NCI-H1930 (cell line): ENCODE measurements at places on chromosomes 2 and 18.

- DNase-seq, result no peak
Measured at GRCh38 chr2:123002660-123003248, 1022.3 kb upstream of the CNTNAP5 start.

GRCh38 chr2:73031725-73032701 is 39.5 kb downstream of the SFXN5 start:
- DNase-seq, result no peak

DNA sequence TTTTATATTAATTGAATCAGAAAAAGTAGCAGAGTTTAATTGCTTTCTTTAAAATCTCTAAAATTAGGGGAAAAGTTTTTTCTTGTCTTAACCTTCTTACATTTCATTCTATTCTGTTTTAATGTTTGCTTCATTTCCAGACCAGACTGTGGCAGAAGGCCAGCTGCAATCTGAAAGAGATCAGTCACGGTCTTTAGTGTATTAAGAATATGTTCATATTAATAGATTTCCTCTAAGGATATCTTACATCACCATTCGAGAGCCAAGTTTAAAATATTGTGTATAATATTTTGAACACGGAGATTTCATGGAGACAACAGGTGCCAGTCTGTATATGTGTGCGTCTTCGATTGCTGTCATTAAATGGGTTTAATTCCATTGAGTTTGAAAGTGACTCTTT is 230.9 kb upstream of the ZSWIM2 start:
- no peak for DNase-seq

- DNase-seq, result no peak
Measured at GRCh38 chr2:7363906-7364305, 446.7 kb downstream of the RNF144A start.

DNA sequence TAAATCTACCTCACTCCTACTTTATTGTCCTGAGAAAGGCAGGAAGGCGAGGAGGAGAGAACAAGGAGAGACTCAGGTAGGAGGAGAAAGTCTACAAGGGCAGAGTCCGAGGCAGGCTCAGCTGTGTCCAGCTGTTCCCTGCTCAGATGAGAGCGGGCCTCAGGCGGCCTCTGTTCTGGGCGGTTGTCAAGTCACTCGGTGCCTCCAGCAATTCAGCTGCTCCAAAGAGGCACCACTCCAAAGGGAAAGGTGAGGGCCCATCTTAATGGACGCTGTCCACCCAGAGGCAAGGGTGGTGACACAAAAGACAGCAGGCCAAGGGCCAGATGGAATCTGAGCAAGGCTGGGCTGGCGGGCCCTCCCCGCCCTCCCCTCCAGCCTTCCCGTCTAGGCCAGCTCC is 101.4 kb upstream of the EPAS1 start:
- no peak for DNase-seq

GRCh38 chr18:8661754-8662559 is 43.4 kb upstream of the MTCL1 start:
- peak; percentile 73 for DNase-seq

DNA sequence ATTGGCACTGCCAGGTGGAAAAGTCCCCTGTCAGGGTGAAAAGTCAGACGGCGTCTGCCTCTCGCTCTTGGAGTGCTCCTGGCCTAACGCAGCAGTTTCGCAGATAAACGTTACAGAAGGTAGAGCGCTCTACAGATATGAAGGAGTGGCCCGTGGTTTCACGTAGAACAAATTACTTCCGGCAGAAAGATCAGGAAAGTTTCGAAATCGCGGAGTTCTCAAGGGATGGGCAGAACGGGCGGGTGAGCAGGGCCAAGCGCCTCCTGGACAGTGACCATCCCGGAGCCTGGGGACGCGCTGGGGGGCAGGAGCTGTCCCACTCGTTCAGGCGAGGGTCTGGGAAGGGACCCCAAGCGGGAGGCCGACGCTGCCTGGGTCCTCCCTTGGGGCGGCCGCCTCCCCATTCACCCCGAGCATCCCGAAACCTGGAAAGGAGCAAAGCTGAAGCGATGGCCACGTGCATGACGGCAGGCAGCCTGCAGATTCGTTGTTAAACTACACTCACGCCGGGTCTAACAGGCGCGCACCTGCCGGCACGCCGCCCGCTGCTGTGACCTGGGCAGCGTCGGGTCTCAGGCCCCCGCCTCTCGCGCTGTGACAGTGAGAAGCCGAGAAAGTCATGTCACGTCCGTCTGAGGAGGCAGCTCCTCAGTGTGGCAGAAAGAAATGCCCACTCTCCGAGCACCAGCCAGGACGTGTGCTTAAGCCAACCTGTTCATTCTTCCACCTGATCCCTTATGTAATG is 122.9 kb upstream of the SALL3 start:
- no peak for DNase-seq

- no peak for DNase-seq
Measured at GRCh38 chr2:171792886-171793580, 101.0 kb downstream of the SLC25A12 start.

- no peak for DNase-seq
Measured at GRCh38 chr2:62686012-62686685, 19.4 kb upstream of the EHBP1 start.

DNA sequence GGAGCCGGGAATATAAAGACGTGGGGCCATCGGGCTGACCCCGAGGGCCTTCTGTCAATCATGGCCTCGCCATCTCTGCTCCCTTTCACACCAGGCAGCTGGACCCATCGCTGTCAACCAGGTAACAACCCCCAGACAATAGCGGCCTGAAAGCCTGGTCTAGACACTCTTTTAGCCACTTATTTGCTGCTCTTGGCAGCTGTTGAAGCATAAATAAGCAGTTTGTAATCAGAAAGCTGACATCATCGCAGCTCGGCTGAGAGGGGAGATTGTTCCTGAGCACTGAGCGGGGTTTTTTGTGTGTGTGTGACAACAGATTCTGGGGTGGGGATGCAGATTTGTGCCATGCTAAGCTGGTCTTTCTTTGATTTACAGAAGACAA is 423.6 kb upstream of the POU3F3 start:
- no peak for DNase-seq

DNA sequence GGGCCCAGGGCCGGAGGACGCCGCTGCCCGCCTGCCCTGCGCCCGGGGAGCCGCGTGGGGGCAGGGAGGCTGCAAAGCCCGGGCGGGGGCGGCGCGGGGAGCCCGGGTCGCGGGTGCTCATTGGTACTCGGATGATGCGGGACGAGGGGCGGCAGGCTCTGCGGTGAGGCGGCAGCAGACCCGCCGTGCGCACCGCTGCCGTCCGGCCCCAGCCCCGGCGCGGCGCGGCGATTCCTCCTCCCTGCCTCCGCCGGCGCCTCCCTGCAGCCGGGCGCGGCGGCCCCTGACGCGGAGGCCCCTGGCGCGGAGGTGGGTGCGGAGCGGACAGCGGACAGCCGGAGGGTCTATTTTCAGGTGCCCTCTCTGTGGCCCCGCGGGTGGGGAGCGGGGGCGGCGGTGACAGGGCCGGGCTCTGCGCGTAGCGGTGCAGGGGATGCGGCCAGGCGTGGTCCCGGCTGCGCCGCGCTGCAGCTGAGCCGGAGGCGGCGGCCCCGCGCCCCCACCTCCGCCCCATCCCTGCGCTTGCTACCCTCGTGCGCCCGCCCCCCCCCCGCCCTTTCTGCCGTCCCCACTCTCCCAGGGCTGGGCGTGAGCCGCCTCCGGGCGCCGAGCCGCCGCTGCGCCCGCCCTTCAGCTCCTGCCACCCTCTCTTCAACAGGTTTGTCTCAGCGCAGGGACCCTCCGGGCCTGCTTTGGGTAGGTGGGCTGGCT is 640 bp downstream of the SPTBN1 start:
- peak; percentile 37 for DNase-seq

GRCh38 chr18:35635170-35635569 is 53.6 kb downstream of the GALNT1 start:
- DNase-seq, result no peak

DNA sequence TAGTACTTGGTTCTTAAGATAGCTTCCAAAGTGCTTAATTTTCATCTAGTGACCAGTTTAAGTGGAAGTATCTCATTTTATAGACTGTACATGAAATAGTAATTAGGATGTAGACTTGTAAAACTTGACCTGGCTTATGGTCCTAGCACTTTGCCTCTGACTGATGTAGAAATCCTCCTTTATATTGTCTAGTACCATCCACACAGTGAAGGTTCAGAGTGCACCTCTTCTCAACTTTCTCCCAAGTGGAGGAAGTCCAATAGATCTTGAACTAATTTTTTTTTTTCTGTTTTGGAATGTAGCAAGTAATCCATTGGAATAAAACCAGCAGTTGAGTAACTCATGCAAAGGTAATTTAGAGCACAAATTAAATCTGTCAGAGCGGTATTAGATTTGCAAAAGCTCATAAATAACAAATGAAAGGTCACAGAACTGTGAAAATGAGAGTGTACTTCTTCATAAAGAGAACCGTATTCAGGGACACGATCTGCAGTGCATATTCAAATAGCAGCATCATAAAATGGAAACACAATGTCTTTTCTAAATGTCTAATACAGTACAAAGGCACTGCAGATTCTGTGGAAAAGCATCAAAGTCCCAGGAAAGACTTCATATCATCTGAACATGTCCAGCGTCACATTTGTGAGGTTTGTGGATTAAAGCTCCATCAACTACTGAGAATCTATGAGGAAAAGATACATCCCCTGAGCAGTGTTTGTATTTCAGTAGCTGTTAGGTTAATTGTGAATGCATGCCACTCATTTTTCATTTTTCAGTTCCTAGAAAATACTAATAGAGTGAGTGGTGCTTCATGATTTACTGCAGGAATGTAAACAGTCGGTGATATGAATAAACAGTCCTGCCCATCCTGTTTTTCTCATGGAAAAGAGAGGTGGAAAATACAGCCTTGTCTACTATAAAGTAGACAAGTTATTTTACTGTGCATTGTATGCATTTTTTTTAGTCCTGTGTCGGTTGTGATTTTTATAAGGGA is 100.7 kb downstream of the LYPD6 start:
- no peak for DNase-seq

GRCh38 chr2:70010576-70011111 is 49.2 kb upstream of the ASPRV1 start:
- no peak for DNase-seq

- DNase-seq, result no peak
Measured at GRCh38 chr2:210318891-210319290, 3.9 kb upstream of the MYL1 start.

DNA sequence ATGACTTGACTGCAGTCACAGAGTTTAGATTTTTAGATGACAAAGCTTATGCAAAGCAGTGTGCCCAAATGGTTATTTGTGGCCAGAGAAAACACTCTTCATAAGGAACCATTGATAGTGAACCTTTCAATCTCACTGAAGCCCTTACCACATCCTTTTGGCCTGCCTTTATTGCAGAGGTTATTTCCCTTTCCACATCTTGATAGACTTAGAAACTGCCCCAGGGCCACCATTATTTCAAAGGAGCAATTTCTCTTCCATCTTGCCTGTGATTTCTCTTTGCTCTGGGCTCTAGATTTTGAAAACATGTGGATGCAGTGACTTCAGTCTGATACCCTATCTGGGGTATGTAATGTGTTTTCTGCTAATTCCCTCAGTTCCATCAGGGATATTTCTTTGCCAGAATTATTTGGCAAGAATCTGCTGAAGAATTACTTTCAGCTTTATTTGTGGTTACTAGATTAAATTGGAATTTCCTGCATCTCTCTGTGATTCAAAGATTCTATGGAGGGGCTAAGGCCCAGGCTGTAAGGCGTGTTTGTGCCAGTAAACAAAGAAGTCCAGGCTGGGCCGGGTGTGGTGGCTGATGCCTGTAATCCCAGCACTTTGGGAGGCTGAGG is 51.0 kb downstream of the MOGAT1 start:
- DNase-seq, result no peak
